Activated T-cell treated with anti-CD3 and anti-CD28 coated beads for 48 hours (primary cell): ENCODE measurements at places on chromosomes 16 and 17.

DNA sequence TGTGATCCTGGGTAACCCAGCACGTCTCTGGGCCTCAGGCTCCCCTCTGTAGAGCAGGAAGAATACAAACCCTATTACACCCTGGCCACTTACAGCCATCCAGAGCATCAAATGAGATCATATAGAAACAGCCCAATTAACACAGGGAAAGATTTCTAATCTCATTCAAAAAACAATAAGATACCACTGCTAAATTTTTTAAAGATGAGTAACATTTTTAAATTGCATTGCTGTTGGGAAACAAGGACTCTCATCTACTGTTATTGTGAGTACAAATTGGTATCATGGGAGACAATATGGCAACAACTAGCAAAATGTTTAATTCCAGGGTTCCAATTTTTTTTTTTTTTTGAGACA lies 41.1 kb downstream of the SRL start:
- no peak for DNase-seq

- DNase-seq: no peak
These were observed 4.8 kb downstream of the LGALS3BP start for GRCh38 chr17:78974635-78975591.

DNA sequence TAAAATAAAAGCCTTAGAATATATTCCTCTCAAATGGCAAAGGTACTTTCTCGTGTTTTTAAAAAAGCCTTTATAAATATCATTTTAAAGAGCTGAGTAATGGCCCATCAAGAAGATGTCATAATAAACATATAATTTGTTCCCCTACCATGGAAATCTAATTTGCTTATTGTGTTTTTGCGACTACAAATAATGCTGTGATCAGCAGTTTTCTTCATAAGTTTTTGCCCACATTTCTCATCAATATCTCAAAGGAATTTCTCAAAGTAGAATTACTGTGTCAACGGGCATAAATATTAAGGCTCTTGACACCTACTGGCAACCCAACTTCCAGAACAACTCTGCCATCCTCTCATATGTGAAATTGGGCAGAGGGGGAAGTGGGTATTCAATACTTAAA lies 17.5 kb downstream of the ZNF18 start:
- DNase-seq: no peak

DNA sequence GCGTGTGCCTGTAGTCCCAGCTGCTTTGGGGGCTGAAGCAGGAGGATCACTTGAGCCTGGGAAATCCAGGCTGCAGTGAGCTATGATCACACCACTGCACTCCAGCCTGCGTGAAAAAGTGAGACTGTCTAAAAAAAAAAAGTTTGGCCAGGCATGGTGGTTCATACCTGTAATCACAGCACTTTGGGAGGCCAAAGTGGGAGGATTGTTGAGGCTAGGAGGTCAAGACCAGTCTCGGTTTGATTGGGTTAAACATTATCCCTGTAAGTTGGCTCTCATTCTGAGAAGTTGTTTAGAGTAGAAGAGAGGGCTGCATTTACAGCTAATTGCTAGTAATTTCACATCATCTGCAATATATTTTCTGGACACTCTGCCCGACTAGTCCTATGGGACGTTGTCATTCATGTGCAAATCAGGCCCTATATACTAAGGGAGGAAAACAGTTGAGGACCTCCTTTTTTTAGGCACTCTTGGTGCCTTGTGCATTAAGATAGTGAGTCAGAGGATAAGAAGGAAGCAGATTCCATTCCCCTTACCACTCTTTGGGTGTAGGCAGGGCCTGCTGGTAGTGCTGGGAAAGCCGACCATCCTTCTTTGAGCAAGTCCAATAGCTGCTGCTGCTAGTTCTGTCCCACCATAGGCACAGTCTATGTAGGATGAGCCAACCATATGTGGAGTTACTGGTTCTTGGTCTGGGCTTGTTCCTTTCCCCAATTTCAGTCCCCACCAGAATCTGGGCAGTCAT lies 18.7 kb downstream of the HMOX2 start:
- no peak for DNase-seq

DNA sequence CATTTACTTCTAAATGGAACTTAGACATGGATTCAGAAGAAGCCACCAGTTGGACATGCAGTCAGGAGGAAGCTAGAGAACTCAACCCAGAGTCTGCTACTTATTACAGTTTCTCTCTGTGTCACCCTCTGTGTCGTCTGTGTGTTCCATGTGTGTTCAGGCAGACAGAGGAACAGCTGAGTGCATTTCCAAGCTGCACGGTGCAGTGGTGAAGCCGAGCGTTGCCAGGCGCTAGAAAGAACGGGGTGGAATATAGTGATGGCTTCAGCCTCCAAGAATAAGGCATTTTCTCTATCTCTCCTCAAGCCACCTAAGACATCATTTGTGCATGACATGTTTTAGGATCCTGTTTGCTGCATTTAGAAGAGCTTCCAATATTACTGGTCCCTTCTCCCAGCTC lies 101.1 kb upstream of the CCL2 start:
- DNase-seq: no peak

DNA sequence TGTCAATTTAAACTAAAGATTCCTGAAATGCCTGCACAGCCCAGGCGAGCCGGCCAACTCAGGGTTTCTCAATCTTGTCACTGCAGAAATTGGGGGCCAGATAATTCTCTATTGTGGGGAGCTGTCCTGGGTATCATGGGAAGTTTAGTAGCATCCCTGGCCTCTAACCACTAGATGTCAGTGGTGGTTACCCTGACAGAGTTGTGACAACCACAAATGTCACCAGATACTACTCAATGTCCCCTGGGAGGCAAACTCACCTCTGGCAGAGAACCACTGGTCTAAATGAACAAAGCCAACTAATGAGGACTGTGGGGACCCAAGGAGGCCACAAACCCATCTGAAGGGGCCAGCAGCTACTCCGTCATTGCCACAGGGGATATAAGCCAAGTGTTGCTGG lies 90.9 kb downstream of the MYH11 start:
- DNase-seq: no peak

GRCh38 chr17:77153472-77153871 lies 12.7 kb downstream of the SEC14L1 start:
- DNase-seq: no peak

GRCh38 chr17:31008374-31009041 lies 37.7 kb downstream of the RNF135 start:
- DNase-seq: peak; percentile 38

DNA sequence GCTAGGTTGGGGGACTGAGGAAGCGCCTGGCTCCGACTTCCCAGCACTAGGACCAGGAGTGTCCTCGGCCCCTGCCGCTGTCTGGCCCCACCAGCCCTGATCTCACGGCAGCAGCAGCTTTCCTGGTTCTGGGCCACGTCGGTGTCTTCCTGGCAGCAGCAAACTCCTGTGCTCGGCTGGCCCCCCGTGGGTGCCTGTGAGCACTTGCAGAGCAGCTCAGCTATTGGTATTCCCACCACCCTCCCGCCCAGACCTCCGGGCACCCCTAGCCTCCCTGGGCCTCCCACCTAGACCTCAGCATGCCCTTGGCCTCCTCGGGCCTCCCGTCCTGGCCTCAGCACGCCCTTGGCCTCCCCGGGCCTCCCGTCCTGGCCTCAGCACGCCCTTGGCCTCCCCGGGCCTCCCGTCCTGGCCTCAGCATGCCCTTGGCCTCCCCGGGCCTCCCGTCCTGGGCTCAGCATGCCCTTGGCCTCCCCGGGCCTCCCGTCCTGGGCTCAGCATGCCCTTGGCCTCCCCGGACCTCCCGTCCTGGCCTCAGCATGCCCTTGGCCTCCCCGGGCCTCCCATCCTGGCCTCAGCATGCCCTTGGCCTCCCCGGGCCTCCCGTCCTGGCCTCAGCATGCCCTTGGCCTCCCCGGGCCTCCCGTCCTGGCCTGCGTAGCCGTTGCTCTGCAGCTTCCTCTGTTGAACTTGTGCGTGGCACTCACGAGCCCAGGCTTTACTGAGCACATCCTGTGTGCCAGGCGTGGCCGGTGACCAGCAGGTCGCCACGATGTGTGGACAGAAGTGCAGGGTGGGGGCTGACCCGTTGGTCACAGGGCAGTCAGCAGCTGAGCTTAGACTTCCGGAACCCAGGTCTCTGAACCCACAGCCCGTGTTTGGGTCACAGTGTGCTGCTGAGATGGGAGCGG lies 51.8 kb upstream of the ACSF3 start:
- no peak for DNase-seq

- DNase-seq: peak; percentile 39
These were observed 17.3 kb downstream of the BAHCC1 start for GRCh38 chr17:81412490-81413093.

- DNase-seq: no peak
These were observed 70.7 kb downstream of the C17orf67 start for GRCh38 chr17:56762988-56763387.

- DNase-seq: no peak
These were observed 28.0 kb downstream of the CTU2 start for GRCh38 chr16:88734361-88734728.

DNA sequence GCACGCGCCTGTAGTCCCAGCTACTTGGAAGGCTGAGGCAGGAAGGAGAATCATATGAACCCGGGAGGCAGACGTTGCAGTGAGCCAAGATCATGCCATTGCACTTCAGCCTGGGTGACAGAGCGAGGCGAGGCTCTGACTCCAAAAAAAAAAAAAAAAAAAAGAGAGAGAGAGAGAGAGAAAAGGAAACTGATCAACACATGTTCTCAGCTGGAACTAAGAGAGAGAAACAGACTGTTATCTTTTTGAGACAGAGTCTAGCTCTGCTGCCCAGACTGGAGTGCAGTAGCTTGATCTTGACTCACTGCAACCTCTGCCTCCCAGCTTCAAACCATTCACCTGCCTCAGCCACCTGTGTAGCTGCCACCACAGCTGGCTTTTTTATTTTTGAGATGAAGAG lies 60.4 kb downstream of the STH start:
- no peak for DNase-seq

- DNase-seq: no peak
These were observed 39.4 kb upstream of the CDH5 start for GRCh38 chr16:66326991-66327513.

- DNase-seq: no peak
These were observed 7.3 kb downstream of the CSF3 start for GRCh38 chr17:40022497-40022896.

DNA sequence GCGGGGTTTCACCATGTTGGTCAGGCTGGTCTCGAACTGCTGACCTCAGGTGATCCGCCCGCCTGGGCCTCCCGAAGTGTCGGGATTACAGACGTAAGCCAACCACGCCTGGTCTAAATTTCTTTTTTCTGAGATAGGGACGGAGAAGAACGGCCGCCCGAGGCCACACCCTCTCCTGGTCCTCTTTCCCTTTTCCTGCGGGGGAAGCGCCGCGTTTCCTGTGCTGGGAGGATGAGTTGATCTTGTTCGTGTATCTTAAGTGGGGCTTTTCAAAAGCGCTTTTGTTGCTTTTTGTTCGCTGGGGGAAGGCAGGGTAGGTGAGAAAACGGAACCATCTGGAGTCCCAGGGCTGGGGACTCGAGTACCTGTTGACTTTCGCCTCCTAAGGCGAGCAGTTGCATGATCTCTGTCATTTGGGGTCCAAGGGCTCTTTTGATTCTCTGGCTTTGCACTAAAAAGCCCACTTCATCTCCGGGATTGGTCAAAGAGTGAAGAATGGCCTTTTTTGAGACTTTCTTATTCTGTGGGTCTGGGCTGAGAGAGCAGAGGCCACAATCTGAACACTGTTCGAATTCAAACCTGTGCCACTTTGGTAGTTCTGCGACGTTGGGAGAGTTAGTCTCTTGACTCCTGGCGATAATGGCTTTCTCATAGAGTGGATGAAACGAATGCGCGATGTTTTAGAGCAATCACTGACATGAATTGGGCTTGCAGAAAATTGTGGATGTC lies 1.3 kb downstream of the FUS start:
- DNase-seq: no peak

DNA sequence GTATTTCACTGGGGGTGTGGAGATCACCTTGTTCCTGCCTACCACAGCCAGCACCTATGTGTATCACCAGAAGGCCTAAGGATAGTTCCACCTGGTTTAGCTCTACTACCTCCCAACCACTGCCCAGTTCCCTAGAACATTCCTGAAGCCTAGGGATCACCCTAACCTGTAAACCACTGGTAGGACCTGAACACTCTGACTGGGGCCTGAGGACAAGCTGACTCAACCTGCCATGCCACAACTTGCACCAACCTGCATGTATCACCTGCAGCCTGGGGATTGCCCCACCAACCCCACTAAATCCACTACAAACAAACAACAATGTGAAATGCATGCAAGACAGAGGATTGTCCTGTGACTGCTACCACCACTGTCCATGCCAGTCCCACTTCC lies 128.1 kb downstream of the KIF2B start:
- no peak for DNase-seq

DNA sequence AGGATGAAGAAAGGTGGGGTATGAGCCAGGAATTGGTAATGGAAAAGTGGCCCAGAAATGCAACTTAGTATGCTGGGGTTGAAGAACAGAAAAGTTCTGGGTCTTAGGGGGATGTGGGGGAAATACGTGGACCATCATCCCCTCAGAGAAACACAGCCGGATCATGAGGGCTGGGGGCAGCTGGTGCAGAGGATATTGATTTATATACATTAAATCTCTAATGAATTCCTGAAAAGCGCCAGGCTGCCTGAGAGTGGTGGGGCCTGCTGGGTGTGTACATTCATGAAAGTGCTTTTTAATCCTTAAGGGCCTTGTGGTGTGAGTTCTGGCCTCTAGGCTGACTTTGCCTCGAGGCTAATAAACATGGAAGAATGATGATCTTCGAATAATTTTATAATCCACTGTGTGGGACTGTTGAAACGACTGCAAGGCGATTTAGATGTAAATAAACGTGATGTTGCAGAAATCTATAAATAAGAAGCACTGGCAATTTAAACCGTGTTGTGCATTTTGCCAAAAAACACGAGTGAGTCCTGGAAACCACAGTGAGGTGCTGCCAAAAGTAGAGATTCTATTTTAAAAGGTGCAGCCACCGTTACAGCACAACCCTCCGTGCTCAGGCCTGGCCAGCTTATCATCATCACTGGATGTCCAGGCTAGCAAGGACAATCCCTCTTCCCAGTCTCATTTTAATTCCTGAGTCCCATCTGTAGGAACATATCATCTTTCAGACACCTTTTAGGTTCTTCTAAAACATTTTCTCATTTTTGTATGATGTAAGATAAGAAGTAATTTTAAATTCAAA lies 32.1 kb downstream of the PRKAR1A start:
- no peak for DNase-seq

DNA sequence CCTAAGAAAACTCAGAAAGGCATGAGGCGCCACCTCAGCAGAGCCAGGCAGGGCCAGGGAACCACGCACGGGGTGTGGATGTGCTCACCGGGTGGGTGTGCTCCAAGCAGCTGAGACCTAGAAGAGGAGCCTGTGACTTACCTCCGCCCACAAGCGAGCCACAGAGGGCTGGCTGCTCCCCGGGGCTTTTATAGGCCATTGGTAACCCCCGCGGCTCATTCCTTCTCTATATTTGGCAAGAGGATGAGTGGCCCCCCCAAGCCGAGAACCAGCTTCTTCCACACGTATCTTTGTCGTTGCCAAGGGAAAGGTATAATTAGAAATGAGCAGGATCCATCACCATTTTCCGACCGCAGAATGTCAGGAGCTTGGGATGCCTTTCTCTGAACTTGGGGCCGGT lies at the start of gene MYH3:
MYH3 (minus strand) TSS at position 162 of the 400 bp plus-strand sequence. CDS start 2,245 bp downstream, outside the sequence.
- DNase-seq: no peak

DNA sequence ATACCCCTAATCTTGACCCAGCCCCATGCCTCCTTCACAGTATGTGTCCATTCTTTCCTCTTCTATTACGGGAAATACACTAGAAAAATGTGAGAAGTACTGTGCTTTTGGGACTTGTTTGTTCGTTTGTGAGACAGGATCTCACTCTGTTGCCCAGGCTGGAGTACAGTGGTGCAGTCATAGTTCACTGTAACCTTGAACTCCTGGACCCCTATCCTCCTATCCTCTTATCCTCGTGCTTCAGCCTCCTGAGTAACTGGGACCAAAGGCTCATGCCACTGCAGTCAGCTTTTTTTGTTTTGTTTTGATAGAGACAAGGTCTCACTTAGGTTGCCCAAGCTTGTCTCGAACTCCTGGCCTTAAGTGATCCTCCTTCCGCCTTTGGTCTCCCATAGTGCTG lies 29.9 kb upstream of the RASL10B start:
- no peak for DNase-seq
